Stimulated activated CD4-positive, alpha-beta T cell treated with anti-CD3 and anti-CD28 coated beads, Interleukin-2, amount 100 ng/mL, for 48 hours (primary cell): ENCODE measurements at places on chromosomes 7 and 10.

- no peak for DNase-seq
These were observed 33.3 kb downstream of the CDK14 start for GRCh38 chr7:90629297-90629918.

DNA sequence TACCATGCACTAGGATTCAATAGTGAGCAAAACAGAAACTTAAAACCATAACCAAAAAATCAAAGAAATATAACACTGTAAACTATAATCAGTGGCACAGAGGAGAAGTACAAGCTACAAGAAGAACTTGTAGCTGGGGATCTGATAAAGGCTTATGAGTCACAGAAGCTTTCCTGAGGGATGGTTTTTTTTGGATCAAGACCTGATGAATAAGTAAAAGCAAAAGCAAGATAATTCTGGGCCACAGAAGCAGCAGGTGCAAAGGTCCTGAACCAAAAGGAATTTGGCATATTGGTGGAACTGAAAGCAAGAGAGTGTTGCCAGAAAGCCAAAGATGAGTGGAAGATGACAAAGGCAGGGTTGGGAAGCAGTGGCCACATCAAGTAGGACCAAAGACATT, 37.4 kb upstream of the BET1 start:
- DNase-seq: no peak

DNA sequence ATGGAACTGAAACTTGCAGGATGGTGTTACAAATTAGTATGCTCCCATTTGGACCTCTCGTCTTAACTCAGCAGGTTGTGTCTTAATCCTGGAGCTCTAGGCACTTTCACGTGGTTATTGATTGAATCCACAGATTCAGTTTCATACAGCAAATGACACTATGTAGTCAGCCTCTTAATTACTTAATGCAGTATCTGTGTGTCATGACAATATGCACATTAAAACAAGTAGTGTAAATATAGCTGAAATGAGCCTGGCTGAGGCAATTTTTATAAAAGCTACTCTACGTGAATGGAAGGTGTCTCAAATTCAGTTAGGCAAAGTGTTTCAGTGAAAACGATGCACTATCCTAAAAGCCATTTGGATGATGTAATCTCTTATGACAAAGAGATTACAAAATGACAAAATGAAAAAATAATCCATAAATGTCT, 86.8 kb downstream of the CD36 start:
- DNase-seq: no peak

- DNase-seq: no peak
These were observed 293.9 kb downstream of the C7orf25 start for GRCh38 chr7:42617806-42618457.

GRCh38 chr7:17275749-17276671, 22.4 kb upstream of the AHR start:
- no peak for DNase-seq

- no peak for DNase-seq
These were observed 126.4 kb downstream of the RNLS start for GRCh38 chr10:88456730-88457129.

DNA sequence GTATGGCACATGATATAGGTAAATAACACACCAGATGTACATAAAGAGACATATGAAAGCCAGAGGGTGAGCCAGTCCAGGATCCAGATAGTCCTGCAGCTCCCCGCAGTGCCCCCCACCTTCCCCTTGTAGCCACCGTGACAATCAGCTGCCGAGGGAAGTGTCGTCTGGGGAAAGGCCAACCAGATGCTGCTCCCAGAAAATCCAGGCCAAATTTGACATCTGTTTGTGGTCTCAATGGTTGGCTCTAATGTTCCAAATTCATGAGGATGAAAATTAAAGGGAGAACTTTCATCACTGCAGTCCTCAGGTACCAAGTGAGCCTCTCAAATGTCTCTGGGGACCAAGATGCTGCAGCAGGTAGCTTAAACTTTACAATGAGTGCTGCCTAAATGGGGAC, 210.3 kb downstream of the PTEN start:
- no peak for DNase-seq

DNA sequence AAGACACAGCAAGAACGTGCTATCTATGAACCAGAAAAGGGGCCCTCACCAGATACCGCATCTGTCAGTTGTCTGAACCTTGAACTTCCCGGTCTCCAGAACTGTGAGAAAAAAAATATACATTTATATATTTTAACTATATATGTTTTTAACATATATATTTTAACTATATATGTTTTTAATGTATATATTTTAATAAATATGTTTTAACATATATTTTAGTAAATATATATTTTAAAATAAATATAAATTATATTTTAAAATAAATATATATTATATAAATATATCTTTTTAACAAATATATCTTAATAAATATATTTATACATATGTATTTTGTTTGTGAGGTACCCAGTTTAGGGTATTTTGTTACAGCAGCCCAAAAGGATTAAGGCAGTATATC, 958.2 kb upstream of the AUTS2 start:
- no peak for DNase-seq

DNA sequence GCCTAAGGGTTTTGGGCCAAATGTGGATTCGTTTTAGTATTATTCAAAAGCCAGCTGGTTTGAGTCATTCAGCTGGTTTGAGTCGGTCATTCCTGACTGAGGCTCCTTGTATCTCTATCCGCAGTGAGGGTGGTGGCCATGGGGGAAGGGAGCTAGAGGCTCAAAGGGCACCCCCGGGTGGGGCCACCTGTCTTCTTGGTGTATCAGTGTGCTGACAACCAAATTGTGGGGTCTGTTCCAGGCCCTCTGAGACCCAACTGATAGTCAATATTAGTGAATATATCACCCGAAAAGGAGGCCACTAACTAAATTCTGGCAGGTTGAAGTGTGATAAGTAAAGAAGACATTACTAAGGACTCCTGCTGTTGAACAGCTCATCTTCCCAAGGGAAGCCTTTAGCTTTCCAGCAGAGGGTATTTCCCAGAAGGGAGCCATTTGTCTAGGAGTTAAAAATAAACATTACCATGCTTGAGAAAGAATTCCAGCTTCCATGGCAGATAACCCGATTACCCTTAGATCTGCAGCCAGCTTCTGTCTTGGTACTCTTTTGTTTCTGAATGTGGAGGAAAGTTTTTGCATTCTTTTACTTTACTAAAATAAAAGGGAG, 29.9 kb upstream of the DDX50 start:
- no peak for DNase-seq

GRCh38 chr10:70618663-70619062, 16.1 kb upstream of the PRF1 start:
- no peak for DNase-seq

- no peak for DNase-seq
These were observed 146.2 kb downstream of the PTPN20 start for GRCh38 chr10:47057471-47057870.

DNA sequence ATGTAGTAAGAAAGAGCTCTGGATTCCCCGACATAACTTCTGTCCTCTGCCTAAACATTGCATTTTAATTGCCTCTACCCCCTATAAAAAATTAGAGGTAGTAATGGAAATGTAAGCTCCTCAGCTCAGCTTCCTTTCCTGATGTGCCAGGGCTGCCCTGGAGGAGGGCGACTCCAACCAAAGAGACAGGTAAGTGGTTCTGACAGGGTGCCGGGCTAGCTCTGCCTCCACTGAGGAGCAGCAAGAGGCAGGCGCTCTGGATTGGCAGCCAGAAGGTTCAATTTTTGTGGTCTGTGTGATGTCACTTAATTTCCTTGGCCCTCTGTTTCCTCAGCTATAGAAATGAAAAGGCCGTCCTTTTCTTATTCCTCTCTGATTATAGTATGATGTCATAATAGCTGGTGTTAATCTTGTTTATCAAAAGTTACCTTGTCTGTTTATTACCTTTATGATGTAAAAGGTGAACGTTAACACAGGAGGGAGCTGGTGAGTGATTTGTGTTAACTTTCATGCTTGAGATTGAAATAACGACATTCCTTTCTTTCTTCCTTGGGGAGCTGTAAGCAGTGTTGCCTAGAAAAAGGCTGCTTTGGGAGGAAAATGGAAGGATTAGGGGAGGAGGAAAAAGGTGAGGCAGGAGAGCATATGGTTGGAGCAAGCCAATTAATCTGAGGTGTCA, 51.8 kb downstream of the ANLN start:
- DNase-seq: no peak

DNA sequence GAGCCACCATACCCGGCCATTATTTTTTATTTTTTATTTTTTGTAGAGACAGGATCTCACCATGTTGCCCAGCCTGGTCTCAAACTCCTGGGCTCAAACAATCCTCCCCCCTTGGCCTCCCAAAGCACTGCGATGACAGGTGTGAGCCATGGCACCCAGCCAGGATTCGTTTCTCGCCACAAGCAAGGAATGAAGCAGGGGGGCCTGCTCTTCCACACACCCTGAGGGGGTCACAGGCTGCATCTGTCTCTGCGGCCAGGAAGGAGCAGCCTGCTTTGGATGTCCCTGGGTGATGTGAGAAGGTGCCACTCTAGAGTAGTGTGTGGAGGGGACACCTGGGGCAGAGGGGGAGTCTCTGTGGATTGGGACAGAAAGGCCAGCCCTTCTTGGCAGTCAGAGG, 61.3 kb upstream of the TNRC18 start:
- DNase-seq: no peak

GRCh38 chr10:1035201-1035600, 9.5 kb upstream of the IDI2 start:
- DNase-seq: no peak

DNA sequence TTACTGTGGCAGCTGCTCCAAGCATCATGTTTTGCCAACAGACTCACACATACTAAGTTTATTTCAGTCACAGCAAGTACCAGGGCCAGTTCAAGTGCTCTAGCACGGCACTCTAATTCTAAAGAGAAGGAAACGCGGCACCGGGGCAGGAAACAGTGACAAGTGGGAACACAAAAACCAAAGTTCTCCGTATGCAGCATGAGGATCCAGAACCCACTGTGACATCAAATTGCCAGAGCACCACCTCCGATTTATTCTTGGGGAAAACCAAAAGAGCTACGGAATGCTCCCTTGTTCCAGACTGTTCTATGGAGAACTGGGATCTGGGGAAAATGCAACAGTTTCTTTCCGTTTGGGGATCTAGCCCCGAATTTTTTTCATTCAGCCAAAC, 448 bp upstream of the PTER start:
- DNase-seq: no peak

DNA sequence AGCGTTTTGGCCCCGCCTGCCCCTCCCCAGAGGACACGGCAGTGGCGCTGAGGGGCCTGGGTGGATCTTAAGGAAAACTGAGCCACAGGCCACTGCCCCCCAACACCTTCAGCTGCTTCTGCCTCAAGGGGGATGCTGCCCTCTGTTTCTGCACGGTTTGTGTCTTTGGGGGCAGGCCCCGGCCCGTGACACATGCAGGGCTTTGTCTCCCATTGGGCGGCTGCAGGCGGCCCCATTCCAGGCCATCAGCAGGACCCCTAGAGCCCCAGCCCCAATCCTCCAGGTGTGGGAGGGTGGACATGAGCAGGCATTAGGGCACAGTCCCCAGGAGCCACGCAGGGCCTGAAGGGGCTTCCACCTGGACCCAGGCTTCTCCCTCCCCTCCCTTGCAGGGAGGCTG, 25.3 kb upstream of the PPP2R2D start:
- DNase-seq: no peak

GRCh38 chr10:6204063-6204340, 1.3 kb downstream of the PFKFB3 start:
- peak; percentile 45 for DNase-seq

GRCh38 chr7:27220440-27220955, 20.6 kb upstream of the HOXA13 start:
- no peak for DNase-seq

- DNase-seq: no peak
These were observed 392.9 kb downstream of the SUGCT start for GRCh38 chr7:40527723-40528122.
